ENCODE measurements at places on chromosomes 2 and 18. TPM values are rescaled to one million over a fixed set of nuclear protein-coding genes. Genes with fewer than 3 reads are reported as not detected.

HOXD12 gene
- total RNA-seq: not detected

SRD5A2 gene
- total RNA-seq: not detected

STARD6 gene
- not detected for total RNA-seq

UGT1A10 gene
- 112 TPM for total RNA-seq

CD226 gene
- 1.3 TPM for total RNA-seq

RGPD5 gene
- 23.6 TPM for total RNA-seq

GRCh38 chr2:222102575-222103349 lies 196.0 kb downstream of the PAX3 start:
- DNase-seq: no peak

- DNase-seq: no peak
These were observed 44.3 kb downstream of the ARHGAP28 start for GRCh38 chr18:6773777-6774176.

- no peak for DNase-seq
These were observed 67.5 kb upstream of the DTNB start for GRCh38 chr2:25740810-25741381.

GRCh38 chr2:230869914-230870543 lies 5.3 kb downstream of the ITM2C start:
- DNase-seq: peak; percentile 57

DNA sequence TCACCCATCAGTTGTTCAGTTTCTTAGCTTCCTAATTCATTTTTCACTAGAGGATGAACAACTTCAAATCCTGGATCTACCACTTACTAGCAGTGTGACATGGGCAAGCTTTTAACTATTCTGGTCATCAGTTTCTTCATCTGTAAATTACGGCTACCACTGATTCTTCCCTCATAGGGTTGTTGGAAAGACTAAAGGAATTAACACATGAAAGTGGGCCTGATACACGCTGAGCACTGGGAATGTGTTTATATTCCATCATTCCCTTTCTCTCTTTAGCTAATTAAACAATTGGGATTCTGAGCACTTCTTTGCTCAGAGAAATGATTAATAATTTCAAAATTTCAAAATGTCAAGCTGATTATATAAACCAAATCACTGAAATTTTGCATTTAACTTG lies 862.3 kb upstream of the GCFC2 start:
- DNase-seq: no peak

Data from left colon (tissue), 2 donors.